ENCODE measurements at places on chromosomes 6 and 20.
A peak's percentile ranks its signal among the peaks of the same experiment; 100 is the strongest.

GRCh38 chr6:100288311-100288710 lies 176.4 kb downstream of the SIM1 start:
- no peak for DNase-seq

DNA sequence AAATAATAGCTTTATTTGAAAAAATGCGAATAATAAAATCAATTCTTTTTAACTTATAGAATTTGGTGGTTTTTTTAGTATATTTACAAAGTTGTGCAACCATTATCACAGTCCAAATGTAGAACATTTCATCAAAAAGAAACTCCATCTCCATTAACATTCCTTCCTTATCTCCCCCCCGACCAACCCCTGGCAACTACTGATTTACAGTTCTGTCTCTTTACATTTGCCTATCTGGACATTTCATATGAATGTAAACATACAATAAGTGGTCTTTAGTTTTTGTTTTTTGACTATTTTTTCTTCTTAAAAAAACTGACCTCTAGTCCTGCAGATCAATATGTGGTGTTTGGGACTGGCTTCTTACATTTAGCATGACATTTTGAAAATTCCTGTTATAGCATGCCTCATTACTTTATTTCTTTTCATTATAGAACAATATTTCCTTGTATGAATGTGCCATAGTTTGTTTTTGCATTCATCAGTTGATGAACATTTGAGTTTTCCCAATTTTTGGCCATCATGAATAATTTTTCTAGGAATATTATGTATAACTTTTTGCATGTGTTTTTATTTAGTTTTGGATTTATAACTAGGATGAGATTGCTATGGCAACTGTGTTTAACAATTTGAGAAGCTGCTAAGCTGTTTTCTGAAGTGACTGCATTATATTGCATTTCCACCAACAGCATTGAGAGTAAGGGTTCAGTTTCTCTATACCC lies 344.7 kb downstream of the NKAIN2 start:
- no peak for DNase-seq

- no peak for DNase-seq
Observed at GRCh38 chr20:14815340-14815739, 477.9 kb upstream of the FLRT3 start.

DNA sequence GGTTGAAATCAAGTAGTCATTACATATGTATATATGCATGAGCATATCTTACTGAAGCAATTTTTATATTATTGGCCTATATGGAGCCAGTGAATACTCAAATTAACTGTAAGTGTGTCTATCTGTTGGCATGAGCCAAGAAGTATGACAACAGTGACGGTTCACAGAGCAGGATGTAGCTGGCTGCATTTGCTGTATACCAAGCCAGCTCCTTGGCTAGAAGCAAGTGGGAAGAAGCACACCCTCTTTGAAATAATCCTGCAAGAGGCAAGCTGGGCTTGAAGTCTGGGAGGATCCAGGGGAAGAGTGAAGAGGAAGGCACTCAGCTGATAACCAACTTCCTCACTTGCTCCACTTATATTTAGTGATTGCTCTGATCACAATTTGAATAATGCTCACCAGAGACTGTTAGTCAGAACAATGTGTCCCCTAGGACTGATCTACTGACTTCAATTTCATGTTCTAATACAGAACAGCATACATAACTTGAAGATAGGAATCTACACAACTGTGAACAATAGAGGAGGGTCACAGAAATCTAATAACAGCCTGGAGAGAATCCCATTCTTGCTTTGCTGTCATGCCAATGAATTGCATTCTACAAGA lies 497.3 kb downstream of the PRKN start:
- DNase-seq = no peak

GRCh38 chr6:75169689-75170586 lies 35.9 kb downstream of the COL12A1 start:
- no peak for DNase-seq

- DNase-seq = no peak
Observed at GRCh38 chr20:574297-574942, 30.8 kb upstream of the CSNK2A1 start.

- DNase-seq = no peak
Observed at GRCh38 chr20:37238426-37238825, 23.2 kb downstream of the GHRH start.

GRCh38 chr6:5771211-5771610 lies 235.5 kb downstream of the NRN1 start:
- no peak for DNase-seq

DNA sequence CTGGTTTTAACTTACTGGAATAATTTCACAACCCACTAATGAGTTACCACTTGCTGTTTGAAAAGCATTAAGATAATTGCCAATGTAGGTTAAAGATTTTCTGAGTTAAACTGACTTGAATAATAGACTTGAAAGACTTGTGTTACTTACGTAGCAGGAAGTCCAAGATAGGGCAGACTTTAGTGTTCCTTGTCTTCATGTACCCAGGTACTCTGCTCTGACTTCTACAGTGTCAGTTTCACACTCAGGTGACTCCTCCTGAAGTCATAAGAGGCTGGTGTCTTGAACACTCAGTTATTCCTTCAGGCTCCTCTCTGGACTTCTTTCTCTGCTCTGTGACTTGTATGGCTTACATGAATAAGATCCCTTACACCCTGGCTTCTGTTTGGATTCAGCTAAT lies 76.3 kb upstream of the SGK1 start:
- DNase-seq = no peak

DNA sequence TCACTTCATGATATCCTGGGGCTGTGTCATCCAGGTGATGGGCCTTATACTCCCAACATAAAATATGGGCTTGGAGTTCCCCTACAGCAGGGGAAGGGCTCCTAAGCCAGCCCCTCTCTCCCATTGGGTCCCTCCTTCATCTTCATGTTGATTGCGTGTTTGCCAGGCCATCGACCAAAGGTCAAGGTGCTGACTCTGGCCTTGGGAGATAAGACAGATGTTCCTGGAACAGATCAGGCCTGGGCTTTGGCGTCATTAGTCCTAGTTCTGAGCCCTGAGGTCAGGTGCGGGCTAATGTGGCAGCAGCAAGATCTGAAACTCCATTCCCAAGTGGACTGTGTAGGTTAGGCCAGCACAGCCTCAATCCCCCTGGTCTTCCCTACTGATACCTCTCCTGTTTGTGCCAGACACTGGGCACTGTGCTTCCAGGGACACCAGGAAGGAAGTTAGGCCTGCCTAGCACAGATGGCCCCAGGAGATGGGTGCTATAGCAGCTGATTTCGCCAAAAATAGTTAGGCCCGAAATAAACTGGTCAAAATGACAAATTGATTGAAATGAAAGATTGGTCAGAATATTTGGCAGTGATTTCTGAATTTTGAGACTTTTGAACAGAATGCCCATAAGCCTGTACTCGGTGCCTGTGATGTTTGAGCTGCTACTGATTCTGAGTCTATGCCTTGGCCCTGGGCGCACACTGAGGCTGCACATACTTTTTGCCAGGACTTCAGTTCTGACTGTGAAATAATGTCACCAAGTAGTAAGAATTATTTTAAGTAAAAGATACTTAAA lies 28.8 kb downstream of the EPB41L1 start:
- no peak for DNase-seq

GRCh38 chr6:30748851-30749540 lies 4.6 kb upstream of the IER3 start:
- DNase-seq = no peak

DNA sequence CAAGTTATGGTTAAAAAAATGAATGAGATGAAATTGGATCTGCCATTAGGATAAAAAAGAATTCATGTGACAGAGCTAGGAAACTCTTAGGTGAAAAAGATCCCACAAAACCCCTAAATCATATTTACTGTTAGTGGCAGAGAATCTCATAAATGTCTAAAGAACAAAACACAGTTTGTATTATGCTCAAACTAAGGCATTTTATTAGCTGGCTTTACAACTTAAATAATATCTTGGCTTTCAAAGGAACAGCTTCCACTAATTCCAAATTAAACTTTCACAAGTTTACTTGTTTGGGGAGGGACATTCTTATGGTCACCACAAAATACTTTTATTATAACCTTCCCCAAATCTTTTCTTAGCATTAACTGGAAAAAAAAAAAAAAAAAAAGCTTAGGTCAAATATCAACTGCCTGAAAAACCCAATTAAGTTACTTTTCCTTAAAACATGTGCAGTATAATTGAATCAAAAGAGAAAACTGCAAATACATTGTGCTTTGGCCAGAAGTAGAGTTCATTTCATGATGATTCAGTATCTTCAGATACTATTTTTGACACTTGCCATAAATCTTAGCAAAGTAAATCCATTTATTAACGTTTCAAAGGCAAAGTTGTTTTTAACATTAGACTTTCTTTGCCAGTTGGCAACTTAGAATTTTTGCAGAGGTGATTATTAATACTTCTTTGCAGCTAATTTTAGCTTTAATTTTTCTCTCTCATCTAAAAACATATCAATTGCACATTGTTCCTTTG lies 14.7 kb upstream of the ALDH8A1 start:
- no peak for DNase-seq

GRCh38 chr6:31079656-31080261 lies 32.6 kb downstream of the C6orf15 start:
- peak; percentile 67 for DNase-seq
